Esophagus squamous epithelium (tissue), 5 donors: ENCODE measurements at places on chromosomes 5 and 9. TPM values are rescaled to one million over a fixed set of nuclear protein-coding genes. Genes with fewer than 3 reads are reported as not detected.

GRCh38 chr5:106755066-106755465 is 915.7 kb downstream of the EFNA5 start:
- DNase-seq, result no peak

DNA sequence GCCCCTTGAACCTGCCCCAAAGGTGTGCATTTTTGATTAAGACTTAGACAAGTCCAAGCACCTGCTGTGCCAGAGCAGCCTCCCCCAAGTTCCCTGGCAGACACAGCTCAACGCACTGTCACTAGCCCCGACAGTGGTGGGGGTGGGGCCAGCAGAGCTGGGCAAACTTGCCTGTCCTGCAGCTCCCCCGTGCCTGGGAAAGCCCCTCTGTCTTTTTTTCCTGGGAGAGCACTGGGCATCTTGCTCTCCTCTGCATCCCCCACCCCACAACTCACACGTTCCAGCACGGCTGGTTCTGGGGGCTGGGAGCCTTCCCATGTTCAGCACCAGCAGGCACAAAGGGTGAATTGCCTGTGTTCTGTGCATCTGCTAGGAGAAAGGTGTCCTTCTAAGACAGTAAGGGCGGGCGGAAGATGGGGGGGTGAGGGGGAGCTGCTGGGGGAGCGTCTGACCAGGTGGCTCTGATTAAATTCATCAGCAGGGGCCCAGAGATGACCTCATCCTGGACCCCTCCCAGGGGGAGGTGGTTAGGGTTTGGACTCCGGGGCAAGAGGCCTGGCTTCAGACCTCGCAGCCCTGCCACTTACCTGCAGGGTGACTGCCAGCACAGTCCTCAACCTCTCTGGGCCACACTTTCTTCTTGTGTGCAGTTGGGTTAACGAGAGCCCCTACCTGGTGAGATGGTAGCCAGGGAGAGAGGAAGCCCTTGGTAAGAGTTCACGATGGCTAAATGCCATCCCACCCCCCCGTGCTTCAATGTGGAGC is 23.5 kb downstream of the HMCN2 start:
- DNase-seq, result no peak

DNA sequence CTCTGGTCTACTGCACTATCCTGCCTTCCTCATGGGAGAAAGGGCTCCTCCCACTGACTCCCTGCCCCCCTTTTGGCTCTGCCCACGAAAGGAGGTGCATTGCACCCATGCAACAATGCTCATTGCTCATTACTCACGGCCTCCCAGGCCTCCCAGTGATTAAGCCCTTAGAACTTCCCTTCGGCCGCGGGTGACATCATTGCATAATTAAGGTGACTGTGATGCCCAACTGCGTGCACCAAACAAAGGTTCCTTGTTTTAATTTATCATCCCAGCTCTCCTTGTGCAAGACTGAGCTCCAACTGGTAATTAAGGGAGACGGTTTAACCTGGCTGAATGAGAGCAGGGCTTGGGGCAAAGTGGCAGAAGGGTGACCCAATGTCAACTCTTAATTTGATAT is 180.4 kb downstream of the GAS1 start:
- DNase-seq, result no peak

DNA sequence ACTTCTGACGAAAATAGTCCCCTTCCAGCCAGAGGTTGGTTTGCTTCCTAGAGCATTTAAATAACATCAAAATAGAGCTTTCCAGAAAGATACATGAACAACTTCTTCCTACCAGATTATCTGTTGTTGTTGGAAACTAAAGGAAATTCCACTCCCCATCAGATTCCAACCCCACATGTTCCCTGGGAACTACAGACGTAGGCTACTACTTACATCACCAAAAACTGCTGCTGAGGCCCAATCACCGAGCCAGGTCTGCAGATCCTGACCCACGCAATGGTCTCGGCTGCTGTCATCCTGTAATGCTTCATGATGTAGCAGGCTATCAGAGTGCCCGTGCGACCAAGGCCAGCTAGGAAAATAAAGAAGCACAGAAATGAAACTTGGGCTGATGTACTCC is 73.4 kb downstream of the HABP4 start:
- DNase-seq, result no peak

DNA sequence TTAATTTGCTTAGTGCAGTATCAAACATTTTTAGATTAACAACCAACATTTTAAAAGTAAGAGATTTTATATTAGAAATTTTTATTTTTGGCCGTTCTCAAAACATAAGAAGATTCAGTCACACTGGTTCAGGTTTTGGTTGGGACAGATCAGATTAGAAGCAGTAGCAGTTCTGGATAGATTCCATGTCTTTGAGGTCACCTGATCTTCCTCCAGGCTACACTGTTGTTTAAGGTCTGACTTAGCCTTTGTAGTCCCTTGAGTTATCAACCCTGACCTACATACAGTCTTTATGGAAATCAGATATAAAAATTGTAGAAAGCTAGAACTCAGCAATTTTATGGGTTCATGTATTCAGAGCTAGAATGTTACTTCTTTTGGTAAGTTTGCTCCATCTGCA is 910.0 kb upstream of the WWC1 start:
- no peak for DNase-seq

DNA sequence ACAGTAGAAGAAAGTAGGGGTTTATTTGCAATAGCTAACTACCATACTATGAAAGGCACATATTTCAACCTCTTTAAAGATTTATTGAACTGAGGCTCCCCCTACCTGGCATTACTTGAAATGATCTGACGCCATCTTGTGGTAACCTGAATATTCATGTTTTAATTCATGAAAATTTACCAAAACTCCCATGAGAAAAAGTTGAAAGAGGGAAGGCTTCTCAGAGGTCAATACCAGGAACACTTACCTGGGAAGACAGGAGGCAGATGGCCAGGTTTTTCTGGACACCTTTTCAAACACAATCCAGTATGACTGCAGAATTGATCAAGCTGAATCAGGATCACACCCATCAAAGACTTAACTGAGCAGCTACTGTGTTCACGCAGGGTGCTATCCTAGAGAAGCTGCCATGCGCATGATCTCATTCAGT is 9.4 kb downstream of the PRELID2 start:
- no peak for DNase-seq

DNA sequence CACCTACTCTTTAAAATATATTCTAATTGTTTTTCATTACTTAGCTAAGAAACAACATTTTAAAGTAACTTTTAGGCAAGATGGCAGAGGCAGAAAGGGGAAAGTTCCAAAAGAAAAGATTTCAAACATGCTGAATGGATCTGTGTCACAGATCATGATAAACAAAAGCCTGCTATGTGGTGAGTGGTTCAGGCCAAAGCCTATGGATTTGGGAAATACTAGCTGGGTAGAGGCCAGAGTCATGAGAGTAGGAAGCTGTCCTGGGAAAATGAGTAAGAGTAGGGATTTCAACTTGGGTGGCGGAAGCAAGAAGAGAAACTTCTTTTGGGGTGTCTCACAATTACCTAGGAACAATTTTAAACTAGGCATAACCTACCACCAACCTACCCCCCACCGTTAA is 68.7 kb upstream of the GRHPR start:
- no peak for DNase-seq

GRCh38 chr9:71036501-71036900 is 84.9 kb downstream of the TRPM3 start:
- no peak for DNase-seq

- no peak for DNase-seq
Measured at GRCh38 chr5:82160948-82161347, 117.2 kb downstream of the RPS23 start.

- DNase-seq, result no peak
Measured at GRCh38 chr5:143682929-143683386, 129.0 kb upstream of the HMHB1 start.

GRCh38 chr9:97411440-97411788 is 482 bp upstream of the TDRD7 start:
- no peak for DNase-seq

GRCh38 chr5:622946-623522 is 10.9 kb downstream of the CEP72 start:
- DNase-seq, result no peak

GRCh38 chr9:2281803-2282185 is 266.6 kb downstream of the SMARCA2 start:
- no peak for DNase-seq

GRCh38 chr9:31272456-31273295 is 1111.8 kb upstream of the ACO1 start:
- no peak for DNase-seq

DNA sequence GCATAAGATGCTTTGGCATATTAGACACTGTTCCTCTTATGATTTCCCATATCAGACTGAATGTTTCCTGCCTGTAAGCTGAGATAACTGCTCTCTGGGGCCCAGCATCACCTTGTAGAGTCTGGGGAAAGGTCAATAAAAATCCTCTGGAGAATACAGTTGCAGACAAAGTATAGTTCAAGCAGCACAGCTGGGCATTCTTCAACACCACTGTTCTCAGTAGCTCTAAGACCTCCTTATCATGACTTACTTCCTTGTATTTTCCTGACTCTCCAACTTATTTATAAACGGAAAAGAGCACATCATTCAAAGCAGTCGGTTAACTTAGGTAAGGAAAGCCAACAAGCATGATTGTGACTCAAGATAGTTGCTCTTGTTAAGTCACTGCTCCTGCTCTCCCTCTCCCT is 208.7 kb upstream of the RASEF start:
- DNase-seq, result no peak

DNA sequence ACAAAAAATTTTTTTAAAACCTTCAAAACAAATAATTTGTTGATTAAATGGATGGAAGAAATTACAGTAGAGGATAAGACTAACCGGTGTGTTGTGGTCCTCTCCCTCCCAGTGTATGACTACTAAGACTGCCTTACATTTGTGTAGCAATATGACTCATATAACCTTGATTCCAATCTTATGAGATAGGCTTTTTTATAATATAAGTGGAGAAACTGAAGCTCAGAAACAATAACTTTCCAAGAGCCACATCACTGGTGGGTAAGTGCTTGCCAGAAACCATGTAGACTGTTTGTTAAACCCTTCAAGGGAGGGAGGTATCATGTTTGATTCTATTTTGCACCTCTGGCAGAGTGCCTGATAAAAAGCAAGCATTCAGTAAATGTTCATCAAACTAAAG is 47.5 kb downstream of the NLN start:
- DNase-seq, result no peak

GRCh38 chr5:33696411-33696810 is 195.4 kb downstream of the ADAMTS12 start:
- no peak for DNase-seq

GRCh38 chr9:136348691-136349090 is 14.9 kb downstream of the DNLZ start:
- DNase-seq, result no peak

GRCh38 chr5:1515921-1516571 is 7.7 kb downstream of the LPCAT1 start:
- no peak for DNase-seq

GRCh38 chr5:56825222-56825824 is 10.0 kb downstream of the MAP3K1 start:
- no peak for DNase-seq

GRCh38 chr5:73945505-73945904 is 319.5 kb downstream of the ARHGEF28 start:
- DNase-seq, result no peak

- no peak for DNase-seq
Measured at GRCh38 chr5:39024005-39024404, 50.2 kb downstream of the RICTOR start.

DNA sequence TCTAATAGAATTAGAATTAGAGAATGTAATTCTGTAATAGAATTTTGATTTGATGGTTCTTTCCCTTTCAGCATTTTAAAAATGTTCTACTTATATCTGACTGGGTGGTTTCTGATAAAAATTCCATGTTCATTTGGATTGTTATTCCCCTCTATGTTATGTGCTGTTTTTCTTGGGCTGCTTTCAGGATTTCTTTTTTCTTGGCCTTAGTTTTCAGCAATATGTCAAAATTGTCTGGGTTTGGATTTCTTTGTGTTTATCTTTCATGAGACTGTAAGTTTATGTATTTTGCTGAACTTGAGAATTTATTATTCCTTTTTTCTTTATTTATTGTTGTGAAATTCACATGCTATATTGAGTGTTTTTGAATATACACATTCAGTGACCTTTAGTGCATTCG is 189.1 kb downstream of the RANBP17 start:
- no peak for DNase-seq

DNA sequence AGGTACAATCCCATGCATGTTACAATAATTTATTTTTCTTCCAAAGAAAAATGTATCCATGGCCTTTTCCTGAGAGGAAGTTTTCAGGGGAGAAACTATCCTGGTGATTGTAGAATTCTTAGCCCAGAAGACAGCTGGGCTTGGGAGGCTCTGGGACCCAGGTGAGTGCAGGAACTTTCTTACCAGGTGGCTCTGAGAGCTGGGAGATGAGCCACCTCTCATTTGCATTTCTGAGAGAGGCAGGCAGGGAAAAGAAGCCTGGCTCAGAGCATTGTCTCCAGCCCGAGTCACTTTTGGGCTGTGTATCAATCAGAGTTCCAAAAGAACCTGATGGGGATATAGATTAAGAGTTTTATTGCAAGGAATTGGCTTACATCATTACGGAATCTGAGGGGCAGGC is 52.7 kb downstream of the ALG2 start:
- DNase-seq, result no peak

- DNase-seq, result no peak
Measured at GRCh38 chr9:85258823-85259370, 482.9 kb downstream of the AGTPBP1 start.

DNA sequence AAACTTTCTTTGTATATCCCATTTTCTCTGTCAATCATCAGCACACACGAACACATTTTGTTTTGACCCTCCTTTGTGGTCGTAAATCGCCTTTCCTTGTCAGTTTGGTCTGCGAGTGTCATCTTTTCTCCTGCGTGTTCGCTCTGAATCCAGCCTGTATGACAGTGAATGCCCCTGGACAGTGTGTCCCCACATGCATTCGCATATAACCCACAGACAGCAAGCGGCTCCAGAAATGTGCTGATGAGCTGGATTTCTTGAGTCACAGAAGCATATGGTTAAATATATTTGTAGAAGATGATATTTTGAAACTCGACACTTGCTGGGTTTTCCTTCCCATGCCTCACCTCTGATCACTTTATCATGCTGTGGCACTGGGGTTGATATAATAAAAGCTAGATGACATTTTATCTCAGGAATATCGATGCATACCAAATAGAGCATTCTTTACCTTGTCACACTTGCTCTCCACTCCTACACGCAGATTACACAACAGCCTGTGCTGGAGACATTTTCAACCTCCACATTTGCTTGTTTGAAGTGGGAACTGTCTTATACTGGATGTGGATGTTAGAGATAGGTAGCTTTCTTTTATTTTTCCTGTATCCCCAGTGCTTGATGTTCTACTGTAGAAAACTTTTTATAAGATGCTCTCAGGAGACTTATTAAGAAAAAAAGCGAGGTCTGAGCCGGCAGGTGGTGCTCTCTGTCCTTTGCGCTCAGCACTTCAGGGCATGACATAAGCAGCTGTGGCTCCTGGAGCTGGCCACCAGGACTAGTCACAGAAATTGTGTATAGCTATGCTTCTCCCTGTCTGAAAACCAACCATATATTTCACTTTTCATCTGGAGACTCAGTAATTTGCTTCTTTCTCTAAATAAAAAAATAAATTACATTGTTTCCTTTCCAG is 215.1 kb downstream of the SH3GL2 start:
- DNase-seq, result no peak

- DNase-seq, result no peak
Measured at GRCh38 chr9:112093147-112093869, 81.8 kb downstream of the SUSD1 start.

The PPIC gene
- total RNA-seq, result 62.9 TPM

The NIPBL gene
- total RNA-seq, result 28.2 TPM

The ACTL7A gene
- total RNA-seq, result not detected

The CFAP157 gene
- total RNA-seq, result not detected

The DIRAS2 gene
- total RNA-seq, result not detected

The CHSY3 gene
- 1.3 TPM for total RNA-seq

The TMOD1 gene
- 1.2 TPM for total RNA-seq

The OR13J1 gene
- total RNA-seq, result not detected

The HNRNPK gene
- total RNA-seq, result 436 TPM

The MEIKIN gene
- total RNA-seq, result not detected
